Spinal cord (tissue), 10 donors: ENCODE measurements at places on chromosomes 7 and 10. TPM values are rescaled to one million over a fixed set of nuclear protein-coding genes. Genes with fewer than 3 reads are reported as not detected.

The KLLN gene
- 1.1 TPM for polyA plus RNA-seq

The TSPAN15 gene
- polyA plus RNA-seq, result 42.7 TPM

The DOCK1 gene
- polyA plus RNA-seq, result 39.0 TPM

The NUTM2E gene
- polyA plus RNA-seq, result not detected

The ANKRD30A gene
- polyA plus RNA-seq, result not detected

The ASAH2B gene
- 14.2 TPM for polyA plus RNA-seq

The CUL2 gene
- 54.1 TPM for polyA plus RNA-seq

The SPDYE18 gene
- polyA plus RNA-seq, result 1.5 TPM

The ACSL5 gene
- polyA plus RNA-seq, result 3.7 TPM

The COL28A1 gene
- polyA plus RNA-seq, result 6.4 TPM

The GRID1 gene
- 29.8 TPM for polyA plus RNA-seq

The INSYN2A gene
- 10.9 TPM for polyA plus RNA-seq

The TUBB8 gene
- polyA plus RNA-seq, result 0.56 TPM

The ATG9B gene
- 21.3 TPM for polyA plus RNA-seq

The CCL24 gene
- not detected for polyA plus RNA-seq
